ENCODE measurements at places on chromosomes 6 and 20.

DNA sequence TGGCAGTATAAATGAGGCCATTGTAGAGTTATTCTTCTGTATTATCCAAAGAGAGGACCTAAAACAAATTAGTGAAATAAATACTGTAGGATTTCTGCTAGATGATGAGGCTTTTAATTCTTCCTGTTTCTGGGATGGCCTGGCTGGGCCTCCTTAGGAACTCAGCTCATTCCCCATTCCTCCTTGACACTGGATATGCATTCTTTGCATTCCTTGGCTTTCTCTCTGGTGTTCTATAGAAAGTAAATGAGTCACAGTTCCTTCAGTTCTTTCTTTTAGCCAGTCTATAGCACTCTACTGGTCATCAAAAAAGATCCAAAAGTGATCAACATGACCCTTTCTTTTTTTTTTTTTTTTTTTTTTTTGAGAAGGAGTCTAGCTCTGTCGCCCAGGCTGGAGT lies 8.6 kb downstream of the OR10C1 start:
- DNase-seq, result no peak

GRCh38 chr6:99366852-99367251 lies 17.4 kb upstream of the FAXC start:
- no peak for DNase-seq

GRCh38 chr20:62676976-62677375 lies 31.7 kb upstream of the NTSR1 start:
- no peak for DNase-seq

- DNase-seq, result no peak
Measured at GRCh38 chr20:24768201-24768636, 180.8 kb upstream of the CST7 start.

- no peak for DNase-seq
Measured at GRCh38 chr6:47310131-47310480, 401 bp upstream of the TNFRSF21 start.

- no peak for DNase-seq
Measured at GRCh38 chr20:18055261-18055660, 2.5 kb downstream of the OVOL2 start.

DNA sequence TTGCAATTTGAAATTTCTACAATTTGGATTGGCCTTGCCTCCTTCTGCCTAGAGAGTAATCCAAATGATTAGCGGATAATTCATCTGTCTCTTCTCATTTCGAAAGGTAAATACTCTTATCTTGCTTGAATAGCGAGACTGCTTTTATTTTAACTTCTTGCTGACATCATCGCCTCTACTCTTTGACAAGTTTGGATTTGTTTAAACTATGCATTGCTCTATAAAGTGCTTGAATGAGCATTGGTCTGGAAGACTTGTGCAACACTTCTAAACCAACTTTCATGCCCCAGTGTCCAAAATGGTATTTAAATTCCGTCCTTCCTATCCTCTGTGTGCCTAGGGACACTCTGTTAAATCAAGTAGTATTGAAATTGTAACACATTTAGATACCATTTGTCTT lies 384.1 kb upstream of the SLC35B3 start:
- DNase-seq, result no peak

DNA sequence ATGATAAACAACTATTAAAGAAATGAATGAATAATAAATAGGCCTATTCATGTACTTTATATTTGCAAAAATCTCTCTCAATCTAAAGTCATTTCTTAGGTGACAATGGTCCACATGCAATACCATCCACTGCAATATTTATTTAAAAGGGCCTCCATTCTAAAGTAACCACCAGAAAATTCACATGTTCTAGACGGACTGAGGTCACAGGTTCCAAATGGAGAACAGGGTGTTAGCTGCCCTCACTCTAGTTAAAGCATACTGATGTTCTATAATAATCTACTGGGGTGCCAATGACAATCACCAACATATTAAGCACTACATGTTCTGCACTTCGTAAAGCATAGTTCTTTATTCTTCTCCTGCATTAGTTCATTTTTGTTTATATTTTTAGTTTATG lies 1.2 kb downstream of the HBS1L start:
- no peak for DNase-seq

- no peak for DNase-seq
Measured at GRCh38 chr6:94511502-94512088, 1065.7 kb upstream of the MANEA start.

DNA sequence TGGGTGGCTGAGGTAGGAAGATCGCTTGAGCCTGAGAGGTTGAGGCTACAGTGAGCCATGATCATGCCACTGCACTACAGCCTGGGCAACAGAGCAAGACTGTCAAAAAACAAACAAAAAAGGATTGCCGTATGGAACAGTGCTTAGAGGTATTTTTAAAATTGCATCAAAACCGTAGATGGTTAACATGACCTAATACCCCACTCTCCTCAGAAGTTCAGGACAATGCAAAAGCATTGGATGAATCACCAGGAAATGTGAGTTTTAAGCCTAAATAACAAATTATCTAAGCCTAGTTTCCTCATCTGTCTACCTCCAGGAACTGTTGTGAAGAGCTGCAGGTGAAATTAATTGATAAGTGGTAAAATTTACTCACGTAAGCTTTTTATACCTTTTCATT lies 123.8 kb upstream of the ID4 start:
- DNase-seq, result no peak

Measured in COR-L47 (cell line).